Choroid plexus epithelial cell (primary cell): ENCODE measurements at places on chromosomes 5 and 9.

GRCh38 chr9:96417051-96417586 is 1.1 kb downstream of the ZNF367 start:
- DNase-seq = peak; percentile 73

DNA sequence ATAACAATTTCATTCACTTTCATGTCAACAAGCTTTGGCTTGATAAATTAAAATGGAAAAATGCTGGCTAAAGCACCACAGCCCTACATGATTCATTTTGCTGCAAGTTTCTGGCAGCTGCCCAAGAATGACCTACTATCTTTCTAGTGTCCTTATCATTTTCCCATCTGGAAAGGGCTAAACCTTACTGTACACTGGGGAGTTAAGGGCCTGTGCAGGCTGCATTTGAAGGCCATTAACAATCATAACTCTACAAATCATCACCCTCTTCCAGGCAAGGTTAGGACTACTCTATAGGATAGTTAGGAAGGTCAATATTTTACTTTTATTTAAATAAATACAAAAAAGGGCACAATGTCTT is 579.7 kb upstream of the ZNF608 start:
- DNase-seq = peak; percentile 90

DNA sequence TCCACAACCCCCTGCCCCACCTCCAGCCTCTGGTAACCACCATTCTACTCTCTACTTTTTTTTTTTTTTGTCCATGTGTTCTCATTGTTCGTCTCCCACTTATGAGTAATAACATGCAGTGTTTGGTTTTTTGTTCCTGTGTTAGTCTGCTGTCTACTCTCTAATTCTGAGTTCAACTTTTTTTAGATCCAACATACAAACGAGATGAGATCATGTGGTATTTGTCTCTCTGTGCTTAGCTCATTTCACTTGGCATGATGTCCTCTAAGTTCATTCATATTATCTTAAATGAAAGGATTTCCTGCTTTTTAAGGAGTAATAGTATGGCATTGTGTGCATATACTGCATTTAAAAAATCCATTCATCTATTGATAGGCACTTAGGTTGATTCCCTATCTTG is 130.9 kb downstream of the NMUR2 start:
- no peak for DNase-seq

- DNase-seq = no peak
These were observed 147.3 kb upstream of the FST start for GRCh38 chr5:53333160-53333559.

DNA sequence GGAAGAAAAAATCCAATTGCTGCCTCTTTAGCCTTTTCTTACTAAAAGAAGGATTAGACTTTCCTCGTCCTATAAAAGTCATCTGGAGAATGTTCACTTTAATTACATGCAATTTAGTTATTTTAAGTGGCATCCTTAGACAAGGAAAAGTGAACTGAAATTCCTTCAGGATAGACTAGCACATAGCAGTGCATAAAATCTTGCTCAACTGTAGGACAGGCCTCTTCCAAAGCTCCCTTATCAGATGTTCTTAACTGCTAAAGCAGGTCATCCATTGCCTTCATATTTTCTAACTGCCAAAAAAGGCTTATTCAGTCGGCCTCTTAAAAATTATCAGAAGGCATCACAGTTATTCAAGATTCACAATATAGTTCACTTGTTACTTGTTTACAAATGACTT is 396.5 kb downstream of the DMRT2 start:
- DNase-seq = no peak

DNA sequence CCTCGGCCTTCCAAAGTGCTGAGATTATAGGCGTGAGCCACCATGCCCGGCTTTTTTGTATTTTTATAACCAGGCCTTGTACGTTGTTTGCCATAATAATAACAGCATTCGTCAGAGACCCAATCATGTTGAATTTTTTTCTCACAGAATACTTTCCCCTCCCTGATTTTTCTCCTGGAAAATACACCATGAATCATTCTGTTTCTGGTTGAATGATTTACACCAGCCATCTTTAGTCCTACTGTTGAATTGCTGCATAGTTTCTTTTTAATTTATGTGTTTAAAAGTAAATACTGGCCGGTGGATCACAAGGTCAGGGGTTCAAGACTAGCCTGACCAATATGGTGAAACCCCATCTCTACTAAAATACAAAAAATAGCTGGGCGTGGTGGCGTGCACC is 3.5 kb downstream of the CNOT8 start:
- DNase-seq = no peak

- no peak for DNase-seq
These were observed 25.7 kb downstream of the LRRTM2 start for GRCh38 chr5:138849439-138849838.

DNA sequence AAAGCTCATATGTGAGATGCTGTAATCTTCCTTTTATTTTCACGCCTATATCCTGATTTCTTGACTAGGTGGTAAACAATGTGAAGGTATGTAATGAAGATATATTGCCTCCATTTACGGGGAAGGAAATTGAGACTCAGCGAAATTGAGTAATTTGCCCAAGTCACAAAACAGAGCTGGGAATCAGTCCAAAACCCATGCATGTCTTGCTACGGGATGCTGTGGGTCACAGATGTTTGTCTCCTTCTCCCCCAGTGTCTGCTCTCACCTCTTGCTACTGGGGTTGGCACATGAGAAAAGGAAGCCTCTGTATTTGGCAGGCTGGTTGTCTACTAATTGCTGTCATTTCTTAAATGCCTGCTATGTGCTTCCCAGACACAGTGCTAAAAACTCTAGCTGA is 53.7 kb upstream of the TEX48 start:
- DNase-seq = peak; percentile 74

GRCh38 chr9:111481885-111482636 is 2.1 kb downstream of the ECPAS start:
- DNase-seq = peak; percentile 81

- DNase-seq = no peak
These were observed 12.4 kb downstream of the DOCK2 start for GRCh38 chr5:169649486-169649885.

- DNase-seq = peak; percentile 95
These were observed 27.3 kb upstream of the ZSWIM6 start for GRCh38 chr5:61304590-61305381.

- no peak for DNase-seq
These were observed 16.1 kb upstream of the LNPEP start for GRCh38 chr5:96919754-96920197.

GRCh38 chr9:17875886-17876285 is 297.0 kb downstream of the SH3GL2 start:
- no peak for DNase-seq

GRCh38 chr9:76399856-76400255 is 5.6 kb upstream of the RFK start:
- DNase-seq = no peak

- DNase-seq = no peak
These were observed 40.1 kb downstream of the TRIP13 start for GRCh38 chr5:932628-933250.

- no peak for DNase-seq
These were observed 185.2 kb downstream of the GADD45G start for GRCh38 chr9:89789922-89790510.
